Right renal pelvis (tissue), 4 donors: ENCODE measurements at places on chromosomes 1 and 21. TPM values are rescaled to one million over a fixed set of nuclear protein-coding genes. Genes with fewer than 3 reads are reported as not detected.

DNA sequence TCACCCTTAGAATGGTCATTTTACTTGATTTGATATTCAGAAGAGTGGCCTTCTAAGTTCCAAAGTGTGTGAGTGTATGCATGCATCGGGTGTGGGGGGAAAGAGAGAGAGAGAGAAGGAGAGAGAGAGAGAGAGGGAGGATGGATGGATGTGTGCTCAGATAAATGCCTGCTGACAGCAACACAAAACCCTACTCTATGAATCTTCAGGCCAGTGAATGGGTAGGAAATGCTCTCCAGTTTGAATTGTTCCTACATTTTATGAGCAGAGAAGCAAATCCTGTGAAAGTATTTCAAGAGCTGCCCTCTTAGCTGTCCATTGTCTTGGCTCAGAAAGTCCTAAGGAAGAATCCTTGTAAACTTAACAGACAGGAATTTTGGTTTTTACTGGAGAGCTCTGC, 7.4 kb downstream of the JAM2 start:
- DNase-seq: no peak

DNA sequence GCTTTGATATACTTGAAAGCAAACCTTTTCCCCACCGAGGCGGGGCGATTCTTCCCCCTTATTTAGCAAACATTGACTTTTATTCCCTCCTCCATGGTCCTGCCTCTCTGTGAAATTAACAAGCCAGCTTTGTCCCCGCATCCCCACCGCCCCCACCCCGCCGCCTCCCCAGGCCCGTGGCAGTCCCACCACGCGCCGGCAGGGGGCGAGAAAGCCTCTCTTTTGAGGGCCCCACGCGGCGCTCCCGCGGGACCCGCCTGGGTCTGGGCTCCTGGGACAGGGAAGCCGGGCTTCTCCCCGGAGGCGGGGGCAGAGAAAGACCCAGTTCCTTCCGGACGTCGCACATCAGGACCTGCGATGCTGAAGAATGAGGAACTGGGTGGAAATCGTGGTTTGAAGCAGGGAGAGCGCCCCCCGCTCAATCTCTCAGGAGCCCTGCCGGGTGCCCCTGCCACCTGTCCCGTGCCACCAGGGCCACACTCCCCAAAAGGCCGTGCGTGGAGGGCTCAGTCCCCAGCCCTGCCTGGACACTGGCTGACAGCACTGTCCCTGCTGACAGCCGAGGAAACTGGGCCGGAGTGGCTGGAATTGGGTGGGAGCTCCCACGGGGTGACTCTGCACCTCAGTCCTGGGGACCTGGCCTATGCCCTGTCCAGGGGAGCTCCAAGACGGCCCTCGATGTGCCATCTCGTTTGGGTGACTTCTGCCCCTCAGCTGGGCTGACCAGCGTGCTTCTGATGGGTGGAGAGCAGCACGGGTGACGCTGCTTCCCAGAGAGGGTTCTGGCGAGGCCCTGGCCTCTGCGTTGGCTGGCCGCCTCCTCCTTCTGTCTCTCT, 8.6 kb upstream of the ACTRT2 start:
- peak; percentile 47 for DNase-seq

DNA sequence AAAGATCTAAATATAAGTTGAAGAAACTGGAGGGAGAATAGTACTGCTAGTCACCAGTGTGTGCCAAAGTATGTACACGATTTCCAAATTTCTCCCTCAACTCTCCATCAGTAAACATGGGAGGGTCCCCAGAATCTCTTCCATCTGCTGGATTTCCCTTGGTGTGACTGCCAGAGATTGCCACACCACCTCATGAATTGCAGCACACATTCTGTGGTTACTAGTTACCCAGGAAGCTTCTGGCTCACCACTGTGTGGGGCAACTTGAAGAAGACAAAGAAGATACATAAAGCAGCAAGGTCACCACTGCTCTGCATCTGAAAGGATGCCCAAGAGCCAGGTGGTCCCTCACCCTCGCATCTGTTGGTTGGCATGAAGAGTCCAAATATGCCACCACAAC, 191.7 kb upstream of the ESRRG start:
- DNase-seq: no peak

DNA sequence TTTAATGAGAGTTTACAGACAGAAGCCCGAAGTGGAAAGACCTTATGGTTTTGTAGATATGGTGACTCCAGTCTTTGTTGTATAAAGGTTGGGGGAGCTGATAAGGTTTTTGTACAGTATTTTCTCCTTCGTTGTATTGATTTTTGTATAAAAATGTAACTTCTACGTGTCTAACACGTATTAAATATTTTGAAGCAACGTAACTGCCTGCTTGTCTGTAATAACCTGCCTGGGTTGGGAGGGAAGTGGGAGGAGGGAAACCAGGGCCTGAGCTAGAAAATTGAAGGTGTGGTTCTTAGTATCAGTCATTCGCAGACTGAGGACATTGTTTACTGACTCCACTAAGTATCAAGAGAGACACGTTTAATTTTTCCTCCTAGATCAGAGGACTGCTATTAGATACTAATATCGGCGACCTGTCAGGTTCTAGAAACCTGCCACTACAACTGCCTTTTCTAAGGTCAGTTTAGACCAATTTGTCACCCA, 2.2 kb downstream of the IER5 start:
- no peak for DNase-seq

GRCh38 chr1:63968663-63969440, 195.0 kb downstream of the ROR1 start:
- no peak for DNase-seq

- no peak for DNase-seq
Observed at GRCh38 chr1:186681801-186682200, 1.6 kb upstream of the PTGS2 start.

GRCh38 chr1:66532798-66533783, 862 bp upstream of the SGIP1 start:
- peak; percentile 43 for DNase-seq

KIF17 gene
- 4.4 TPM for polyA plus RNA-seq

CRNN gene
- polyA plus RNA-seq: not detected

KRTAP7-1 gene
- polyA plus RNA-seq: not detected

CD48 gene
- 1.4 TPM for polyA plus RNA-seq

OR2M5 gene
- polyA plus RNA-seq: not detected

CENPF gene
- 85.9 TPM for polyA plus RNA-seq
